ENCODE measurements at places on chromosomes 1 and 21.

GRCh38 chr1:198687429-198687828 is 48.6 kb downstream of the PTPRC start:
- DNase-seq: no peak

GRCh38 chr1:56150441-56151215 is 428.7 kb downstream of the PLPP3 start:
- DNase-seq: no peak

DNA sequence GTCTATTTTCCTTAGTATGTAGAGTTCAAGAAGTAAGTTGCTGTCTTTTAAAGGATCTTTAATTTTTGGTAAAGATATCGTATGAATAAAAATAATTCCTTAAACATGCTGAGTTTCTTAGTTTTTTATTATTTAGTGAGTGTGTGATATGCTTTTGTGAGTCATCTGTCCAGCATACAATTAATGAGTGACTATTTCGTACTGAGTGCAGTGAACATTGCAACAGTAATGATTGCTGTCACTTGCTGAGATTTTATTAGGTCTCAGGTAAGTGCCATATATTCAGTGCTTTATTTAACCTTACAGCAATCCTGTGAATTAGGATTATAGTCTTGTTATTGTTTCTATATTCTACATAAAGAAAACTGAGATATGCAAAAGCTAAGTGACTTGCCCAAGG is 22.6 kb downstream of the MIGA1 start:
- DNase-seq: no peak

DNA sequence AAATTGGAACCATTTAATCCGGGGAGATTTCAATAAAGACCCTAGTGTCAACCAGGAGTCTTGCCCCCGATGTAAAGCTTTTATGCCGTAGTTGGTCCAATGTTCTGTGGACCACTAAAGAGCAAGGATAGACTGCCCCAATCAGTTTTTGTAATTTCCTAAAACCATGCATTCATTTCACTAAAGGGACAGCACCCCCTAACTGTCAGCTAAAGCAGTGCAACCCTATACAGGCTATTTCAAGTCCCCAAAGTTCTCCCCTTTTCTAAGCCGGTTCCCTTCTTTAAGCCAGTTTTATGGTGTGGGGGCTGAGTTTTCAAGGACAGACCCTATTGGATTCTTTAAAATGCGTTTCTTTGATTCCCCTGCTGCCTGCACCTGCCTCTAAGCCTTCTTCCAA is 12.7 kb upstream of the PDPN start:
- DNase-seq: no peak

GRCh38 chr1:65703853-65704252 is 88.8 kb upstream of the PDE4B start:
- DNase-seq: no peak

DNA sequence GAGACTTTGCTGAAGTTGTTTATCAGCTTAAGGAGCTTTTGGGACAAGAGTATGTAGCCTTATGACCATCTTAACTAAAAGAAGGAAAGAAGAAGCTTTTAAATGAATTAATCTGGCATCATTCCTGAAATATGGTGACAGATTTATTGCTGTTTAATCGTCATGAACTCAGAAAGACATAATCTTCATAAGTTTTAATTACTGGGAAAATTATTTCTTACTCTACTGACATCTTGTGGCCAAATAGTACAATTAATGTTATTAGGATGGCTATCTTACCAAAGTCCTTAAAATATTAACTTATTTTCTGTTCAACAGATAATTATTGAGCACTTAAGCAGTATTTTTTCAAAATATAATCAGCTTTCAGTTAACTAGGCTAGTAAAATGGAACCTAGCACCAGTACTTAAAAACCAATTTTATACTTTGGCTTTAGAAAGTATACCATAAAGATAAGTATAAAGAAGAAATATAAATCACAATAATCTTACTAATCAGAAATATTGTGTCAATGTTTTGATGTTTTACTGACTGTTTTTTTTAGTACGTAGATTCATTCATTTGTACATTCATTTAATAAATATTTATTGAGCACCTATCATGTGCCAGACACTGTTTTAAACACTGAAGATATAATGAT is 34.7 kb upstream of the GPR25 start:
- DNase-seq: peak; percentile 32

DNA sequence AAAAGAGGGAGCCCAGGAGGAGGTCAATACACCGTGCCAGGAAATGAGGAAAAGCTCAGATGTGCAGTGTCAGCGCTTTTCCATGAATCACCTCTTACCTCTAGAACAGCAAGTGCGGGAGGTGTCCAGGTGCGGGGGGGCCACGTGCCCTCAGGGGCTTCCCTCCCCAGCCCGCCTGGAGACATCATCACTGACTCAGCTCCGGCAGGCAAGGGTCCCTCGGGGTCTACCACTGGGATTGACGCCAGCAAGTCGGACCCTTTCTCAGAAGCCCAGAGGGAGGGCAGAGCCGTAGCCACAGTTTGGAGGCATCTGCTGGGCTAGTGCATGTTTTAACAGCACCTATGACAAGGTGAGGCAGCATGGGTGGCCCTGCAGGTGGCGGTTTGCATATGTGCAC is 67.4 kb upstream of the TRAPPC10 start:
- no peak for DNase-seq

DNA sequence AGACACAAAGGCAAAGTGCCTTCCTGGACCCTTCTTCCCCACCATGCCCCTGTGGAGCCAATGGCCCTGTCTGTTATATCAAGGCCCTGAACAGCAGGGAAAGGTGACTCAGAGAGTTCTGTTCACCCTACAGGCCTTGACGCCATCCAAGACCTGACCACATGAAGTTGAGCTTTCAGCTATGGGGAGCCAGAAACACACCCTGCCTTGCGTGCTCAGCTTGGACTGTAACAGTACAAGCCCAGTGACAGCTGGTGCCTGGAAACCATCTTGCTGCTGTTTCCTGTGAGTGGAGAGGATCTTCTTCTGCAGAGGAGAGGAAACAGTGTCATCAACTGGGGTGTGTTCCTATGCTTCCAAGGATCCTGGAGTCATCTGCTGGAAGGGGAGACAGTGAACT is 165.0 kb upstream of the IRF2BP2 start:
- peak; percentile 79 for DNase-seq

GRCh38 chr1:59415881-59416280 is 119.0 kb downstream of the FGGY start:
- DNase-seq: peak; percentile 80
